ENCODE measurements at places on chromosomes 16 and 17.

GRCh38 chr16:2296661-2297505 is 29.0 kb upstream of the RNPS1 start:
- no peak for DNase-seq

DNA sequence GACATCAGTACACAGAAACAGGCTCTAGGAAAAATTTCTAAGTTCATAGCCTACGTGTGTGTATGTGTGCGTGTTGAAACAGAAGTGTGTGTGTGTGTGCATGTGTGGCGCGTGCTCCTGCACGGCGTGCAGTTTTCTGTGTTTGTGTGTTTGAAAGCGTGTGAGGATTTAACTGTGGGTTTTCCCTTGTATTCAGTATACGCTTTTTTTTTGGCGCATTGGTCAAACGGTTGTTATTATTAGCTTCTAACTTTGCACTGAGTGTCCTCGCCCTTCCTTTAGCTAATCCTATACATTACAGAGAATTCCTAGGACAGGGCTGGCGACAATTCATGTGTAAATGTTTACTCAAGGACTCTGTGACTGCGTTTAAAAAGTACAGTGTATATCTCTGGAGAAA is 23.0 kb downstream of the TMC6 start:
- DNase-seq: no peak

DNA sequence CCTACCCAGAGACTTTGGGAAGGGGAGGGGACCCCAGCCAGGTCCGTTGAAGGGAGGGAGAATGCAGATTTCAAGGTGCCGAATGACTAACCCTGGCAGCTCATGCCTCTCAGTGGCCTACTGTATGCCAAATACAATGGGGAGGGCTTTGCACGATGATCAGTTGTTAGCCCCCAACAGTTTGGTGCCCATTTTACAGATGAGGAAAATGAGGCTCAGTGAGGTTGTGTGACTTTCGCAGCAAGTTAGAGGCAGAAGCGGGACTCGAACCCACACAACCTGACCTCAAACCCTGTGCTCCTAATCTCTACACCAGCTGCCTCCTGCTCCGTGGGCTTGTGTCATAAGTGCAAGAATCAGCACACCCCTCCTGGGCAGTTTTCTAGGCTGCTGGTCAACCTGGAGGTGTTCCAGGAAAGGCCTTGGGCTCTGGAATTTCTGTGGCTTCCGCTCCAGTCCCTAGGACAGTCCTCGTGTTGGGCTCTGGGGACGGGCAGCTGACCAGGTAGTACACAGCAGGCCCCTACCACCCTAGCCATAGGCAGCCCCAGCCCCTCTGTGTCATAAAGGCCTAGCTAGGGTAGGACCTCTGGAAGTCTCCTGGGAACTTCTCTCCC is 11.9 kb upstream of the NAGPA start:
- no peak for DNase-seq

DNA sequence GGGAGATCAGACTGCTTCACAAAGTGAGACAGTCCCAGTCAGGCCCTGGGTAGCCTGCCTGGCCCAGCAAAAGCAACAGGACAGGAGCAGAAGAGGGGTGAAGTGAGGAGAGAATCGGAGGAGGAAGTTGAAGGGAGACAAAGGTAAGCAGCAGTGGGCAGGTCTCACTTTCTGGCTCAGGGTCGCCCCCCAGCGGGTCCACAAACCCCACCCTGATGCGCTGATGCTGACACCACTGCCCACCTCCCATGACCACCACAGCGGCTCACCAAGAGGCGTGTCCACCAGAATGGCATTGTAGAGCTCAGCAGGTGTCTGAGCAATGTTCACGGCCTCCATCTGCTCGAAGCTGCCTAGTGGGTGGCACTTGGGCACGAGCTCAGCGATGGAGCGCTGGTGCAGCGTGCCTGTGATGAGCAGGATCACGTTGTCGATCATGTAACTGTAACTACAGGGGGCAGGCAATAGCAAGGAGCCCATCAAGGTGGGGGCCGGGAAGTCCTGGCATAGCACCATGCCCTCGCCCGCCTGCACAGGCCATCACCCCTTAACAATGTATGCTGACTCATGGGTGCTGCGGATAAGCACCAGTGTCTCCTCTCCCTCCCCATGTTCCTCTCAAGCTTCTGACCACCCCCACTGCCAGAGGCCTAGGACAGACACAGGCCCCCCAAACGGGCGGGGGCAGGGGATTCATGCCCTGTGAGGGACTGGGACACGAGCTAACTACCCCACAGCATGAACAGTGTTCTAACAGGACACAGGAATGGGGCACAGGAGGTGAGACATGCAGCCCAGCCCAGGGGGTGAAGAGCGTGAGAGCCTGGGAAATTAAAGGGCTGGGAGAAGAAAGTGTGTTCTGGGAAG is 13.6 kb downstream of the HSD11B2 start:
- no peak for DNase-seq

GRCh38 chr16:727291-727977 is 528 bp downstream of the HAGHL start:
- DNase-seq: no peak

DNA sequence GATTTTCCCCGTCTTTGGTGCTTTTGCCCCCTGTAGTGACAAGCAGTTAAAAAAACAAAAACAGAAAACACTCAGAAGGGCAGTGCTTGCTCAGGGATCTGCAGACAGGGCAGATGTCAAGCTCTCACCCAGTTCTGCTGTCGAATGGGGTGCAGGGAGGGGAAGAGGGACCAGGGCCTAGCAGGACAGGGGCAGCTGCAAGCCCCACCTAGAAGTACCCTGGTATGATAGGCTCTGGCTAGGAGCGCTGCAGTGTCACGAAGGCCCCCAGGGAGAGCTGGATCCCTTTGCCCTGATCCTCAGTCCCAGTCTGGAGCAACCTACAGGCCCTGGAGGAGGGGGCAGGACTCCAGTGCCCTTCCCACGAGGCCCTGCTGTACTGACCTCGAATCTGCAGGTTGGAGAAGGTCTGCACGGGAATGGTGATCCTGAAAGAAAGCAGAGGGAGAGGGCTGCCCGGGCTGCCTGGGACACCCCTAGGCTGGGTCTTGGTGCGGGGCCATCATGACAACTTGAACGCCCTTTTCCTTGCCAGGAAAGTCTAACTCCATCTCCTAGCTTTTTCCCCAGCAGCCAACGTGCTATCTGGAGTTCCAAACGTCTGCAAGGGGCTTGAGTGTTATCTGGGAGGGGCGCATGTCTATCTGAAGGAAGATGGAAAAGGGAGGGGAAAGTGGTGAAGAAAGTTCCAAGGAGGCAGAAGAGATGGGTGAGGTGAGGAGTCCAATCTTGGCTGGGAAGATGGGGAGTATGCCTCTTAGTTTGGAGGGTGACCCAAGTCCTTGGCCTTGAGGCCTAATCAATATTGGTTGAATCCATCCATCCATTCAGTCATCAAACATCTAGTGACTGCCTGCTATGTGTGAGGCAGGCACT is 4.8 kb downstream of the GFAP start:
- no peak for DNase-seq

- DNase-seq: no peak
Observed at GRCh38 chr17:72409405-72410002, 288.7 kb downstream of the SOX9 start.

DNA sequence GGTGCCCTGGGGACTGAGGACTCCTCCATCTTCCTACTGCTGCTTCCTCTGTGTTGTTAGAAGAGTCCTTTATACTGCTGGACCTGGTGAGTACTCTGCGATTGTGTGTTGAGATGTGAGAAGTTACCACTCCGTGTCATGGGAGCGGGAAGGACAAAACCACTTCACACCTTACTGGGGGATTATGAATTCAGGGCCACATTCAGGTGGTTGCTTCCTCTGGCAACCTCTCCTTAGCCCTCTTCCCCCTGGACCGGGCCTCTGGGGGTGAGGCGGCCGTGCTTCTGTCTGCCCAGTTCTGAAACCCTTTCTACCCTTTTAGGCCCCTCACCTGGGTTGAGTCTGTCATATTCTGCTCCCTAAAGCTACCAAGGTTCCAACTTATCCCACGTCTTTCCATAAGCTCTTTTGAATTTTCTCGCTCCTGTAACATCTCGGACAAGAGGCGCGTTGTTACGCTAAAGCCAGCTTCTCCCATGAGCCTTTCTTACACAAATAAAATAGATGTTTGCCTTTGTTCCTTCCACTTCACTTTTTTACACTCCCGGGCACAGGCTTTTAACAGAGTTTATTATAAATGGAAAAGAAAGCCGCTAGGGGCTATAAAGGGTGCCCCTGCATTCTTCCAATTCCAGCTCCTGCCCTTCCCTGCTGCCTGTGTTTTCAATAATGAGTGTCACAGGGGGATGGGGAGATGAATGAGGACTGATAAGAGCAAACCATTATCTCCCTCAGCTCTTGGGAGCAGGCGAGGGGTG is 20.7 kb upstream of the CDH13 start:
- no peak for DNase-seq

- no peak for DNase-seq
Observed at GRCh38 chr17:49576088-49576916, 631 bp downstream of the NXPH3 start.
